CD4-positive, alpha-beta T cell treated with Interleukin-21 for 1 hour (primary cell): ENCODE measurements at places on chromosomes 16 and 17.

GRCh38 chr16:4572715-4573114, 16.6 kb downstream of the C16orf96 start:
- no peak for DNase-seq

DNA sequence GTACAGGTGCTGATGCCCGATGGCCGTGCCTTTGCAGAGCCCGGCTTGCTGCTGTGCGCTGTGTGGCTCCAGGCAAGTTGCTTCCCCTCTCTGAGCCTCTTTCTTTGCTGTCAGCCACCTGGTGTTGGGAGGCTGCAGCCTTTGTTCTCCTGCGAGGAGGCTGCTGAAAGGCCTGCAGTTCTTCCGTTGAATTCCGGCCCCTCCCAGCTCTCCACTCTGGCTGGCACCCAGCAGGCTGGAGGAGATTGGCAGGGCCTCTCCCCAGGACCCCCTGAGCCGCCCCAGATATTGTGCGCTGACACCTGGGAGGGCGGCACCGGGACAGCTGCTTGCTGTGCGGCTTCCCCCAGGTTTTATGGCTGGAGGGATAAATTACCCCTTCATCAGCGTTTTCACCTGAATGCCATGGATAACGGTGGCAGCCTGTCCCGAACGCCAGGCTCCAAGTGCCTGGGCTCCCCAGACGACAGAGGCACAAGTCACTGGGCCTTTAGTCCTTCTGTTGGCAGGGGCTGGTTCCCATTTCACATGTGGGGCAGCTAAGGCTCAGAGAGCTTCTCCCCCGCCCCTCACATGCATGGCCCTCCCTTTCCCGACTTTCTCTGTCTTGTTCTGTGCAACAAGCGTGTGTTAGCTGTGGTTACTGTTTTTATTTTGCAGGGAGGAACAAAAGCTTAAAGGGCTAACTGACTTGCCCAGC, 35.1 kb upstream of the GSE1 start:
- DNase-seq, result no peak

- DNase-seq, result no peak
Measured at GRCh38 chr17:76421044-76421407, 31.9 kb downstream of the UBE2O start.

- DNase-seq, result no peak
Measured at GRCh38 chr17:63150490-63150889, 184.5 kb downstream of the TANC2 start.

GRCh38 chr16:81453091-81453728, 8.6 kb downstream of the CMIP start:
- DNase-seq, result no peak

GRCh38 chr16:9922441-9922840, 259.8 kb downstream of the GRIN2A start:
- no peak for DNase-seq
